Stimulated activated CD8-positive, alpha-beta memory T cell treated with anti-CD3 and anti-CD28 coated beads, Interleukin-15, amount 100 ng/mL, for 24 hours (primary cell): ENCODE measurements at places on chromosomes 16 and 17.
A peak's percentile ranks its signal among the peaks of the same experiment; 100 is the strongest.

- no peak for DNase-seq
Measured at GRCh38 chr16:65548470-65548869, 426.6 kb upstream of the CDH11 start.

GRCh38 chr16:51932317-51932716 lies 614.6 kb downstream of the TOX3 start:
- DNase-seq: no peak

GRCh38 chr17:15260376-15261257 lies 4.5 kb downstream of the PMP22 start:
- DNase-seq: peak; percentile 37

- no peak for DNase-seq
Measured at GRCh38 chr17:44022246-44022645, 7.5 kb upstream of the TMEM101 start.

DNA sequence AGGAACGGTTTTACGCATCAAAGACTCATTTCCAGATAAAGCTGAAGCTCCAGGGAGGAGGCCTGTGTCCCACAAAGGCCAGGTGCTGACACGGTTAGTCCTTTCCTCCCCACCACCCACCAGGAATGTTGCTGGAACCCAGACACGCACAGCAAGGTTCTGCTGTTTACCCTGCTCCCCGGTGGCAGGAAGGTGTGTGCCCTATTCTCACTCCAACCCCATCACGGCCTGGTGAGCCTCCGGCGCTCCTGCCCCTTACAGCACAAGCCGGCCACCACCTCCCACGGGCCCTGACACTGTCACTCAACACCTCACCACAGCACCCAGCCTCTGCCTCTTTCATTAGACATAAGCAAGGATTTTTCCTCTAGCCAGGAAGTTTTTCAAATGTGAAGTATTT lies 47.8 kb downstream of the ANKRD11 start:
- no peak for DNase-seq

DNA sequence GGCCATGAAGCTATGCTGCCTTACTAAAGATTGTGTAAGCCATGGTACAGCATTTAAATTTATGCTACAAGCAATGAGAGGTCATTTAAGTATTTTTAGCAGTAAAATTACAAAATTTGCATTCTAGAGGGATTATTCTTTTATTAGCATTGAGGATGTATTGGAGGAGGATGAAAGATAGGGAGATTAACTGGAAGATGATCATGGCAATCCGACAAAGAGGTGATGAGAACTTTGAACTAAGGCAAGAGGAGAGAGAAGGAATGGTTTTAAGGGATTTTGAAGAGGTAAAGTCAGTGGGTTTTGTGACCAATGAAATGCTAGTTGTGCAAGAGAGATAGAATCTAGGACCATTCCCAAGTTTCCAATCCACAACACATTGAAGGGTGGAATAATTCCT lies 129.9 kb downstream of the SNX11 start:
- no peak for DNase-seq

GRCh38 chr16:57152096-57153093 lies 33.4 kb downstream of the PSME3IP1 start:
- DNase-seq: no peak

DNA sequence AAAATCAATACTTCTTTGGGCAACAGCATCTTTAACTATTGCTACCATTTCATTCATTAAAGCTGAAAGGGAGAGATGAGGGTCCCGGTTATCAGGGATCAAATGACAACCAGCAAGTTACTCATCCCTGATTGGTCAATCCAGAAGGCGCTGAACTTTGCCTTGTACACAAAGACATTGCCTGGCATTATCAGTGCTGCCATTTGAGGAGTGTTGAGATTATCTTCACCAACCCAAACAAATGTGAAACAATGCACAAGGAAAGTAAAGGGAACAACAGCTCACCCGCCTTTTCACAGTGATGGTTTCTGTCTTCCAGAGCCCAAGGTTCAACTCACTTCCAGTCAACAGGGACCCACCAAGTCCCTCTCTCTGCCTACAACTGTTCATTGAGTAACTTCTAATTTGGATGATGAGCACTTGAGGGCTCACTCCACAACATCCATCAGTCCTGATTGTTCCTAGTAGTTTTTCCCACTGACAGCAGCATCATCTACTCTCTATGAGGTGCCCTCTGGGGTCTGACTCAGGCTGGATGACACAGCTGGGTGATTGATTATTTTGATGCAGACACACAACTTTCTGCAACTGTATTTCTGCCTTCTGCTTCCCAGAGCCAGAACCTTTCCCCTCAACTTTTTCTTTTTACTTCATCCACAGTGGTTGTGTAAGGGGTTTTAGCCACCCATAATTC lies 32.0 kb downstream of the LYRM9 start:
- no peak for DNase-seq

- no peak for DNase-seq
Measured at GRCh38 chr16:83772806-83773205, 35.0 kb upstream of the HSBP1 start.

DNA sequence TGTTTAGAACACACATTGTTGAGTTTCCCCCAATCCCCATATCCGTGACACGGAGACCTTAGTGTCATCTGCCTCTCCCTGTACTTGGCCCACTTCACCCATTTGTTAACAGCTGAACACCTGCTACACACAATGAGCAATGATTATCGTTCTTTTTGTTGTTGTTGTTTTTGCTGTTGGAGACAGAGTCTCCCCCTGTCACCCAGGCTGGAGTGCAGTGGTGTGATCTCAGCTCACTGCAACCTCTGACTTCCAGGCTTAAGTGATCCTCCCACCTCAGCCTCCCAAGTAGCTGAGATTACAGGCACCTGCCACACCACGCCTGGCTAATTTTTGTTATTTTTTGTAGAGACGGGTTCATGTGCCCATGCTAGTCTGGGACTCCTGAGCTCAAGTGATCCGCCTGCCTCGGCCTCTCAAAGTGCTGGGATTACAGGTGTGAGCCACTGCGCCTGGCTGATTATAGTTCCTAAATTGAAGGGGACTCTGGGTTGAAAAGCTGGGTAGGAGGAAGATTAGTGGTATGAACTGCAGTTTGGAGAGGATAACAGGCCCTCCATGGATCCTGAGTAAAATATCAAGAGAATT lies 21.6 kb downstream of the NDE1 start:
- no peak for DNase-seq

- no peak for DNase-seq
Measured at GRCh38 chr17:75339971-75340370, 50.7 kb upstream of the SLC25A19 start.

DNA sequence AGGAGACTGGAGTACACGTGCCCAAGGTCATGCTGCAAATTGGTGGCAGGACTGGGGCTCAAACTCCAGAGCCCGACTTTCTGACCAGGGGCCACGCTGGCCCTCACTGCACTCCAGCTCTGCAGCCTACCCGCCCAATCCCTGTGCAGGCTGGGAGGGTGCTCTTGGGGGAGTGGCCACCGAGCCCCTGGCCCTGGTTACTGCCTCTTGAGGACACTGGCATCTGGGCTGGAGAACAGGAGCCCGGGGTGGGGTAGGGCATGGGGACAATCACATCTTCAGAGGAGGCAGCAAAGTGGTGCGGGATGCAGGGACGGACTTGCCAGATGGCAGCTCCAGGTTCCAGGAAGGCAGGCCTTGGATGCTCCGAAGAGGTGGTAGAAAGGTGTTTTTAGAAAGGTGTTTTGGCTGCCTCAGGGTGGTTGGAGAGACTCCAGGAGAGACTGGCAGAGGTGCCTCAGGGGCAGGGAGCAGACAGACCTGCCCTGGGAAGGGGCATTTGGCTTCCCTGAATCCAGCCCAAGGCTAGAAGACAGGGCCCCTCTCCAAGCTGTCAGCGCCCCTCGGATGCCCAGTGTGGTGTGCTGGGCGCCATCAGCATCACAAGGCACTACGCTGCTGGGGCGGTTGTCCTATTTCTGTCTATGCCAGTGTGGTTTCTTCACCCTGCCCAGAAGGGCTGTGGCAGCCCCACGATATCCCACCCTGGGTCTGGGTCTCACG lies 220.6 kb downstream of the NTN1 start:
- no peak for DNase-seq

DNA sequence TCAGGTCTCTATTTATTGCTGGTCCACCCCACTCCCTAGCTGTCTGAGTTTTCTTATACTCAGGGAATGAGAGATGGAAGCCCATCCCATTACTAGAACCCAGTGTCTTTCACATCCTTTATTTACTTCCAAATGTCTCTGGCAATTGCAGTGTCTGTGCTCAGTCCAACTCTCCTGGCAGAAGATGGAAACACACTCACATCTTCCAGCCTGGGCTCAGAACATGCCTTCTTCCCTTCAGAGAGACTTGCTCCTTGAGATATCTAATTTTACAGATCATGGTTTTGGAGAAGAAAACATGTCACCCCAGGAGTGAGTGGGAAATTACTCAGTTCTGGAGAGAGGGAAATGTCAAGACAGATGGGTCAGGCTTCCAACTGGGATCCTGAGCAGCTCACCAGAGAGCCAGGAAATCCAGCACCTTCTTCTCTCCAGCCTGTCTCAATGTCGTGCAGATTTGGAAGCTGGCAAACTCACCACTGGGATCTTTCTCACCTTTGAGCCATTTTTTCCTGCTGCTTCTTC lies 494.4 kb downstream of the HS3ST4 start:
- no peak for DNase-seq

DNA sequence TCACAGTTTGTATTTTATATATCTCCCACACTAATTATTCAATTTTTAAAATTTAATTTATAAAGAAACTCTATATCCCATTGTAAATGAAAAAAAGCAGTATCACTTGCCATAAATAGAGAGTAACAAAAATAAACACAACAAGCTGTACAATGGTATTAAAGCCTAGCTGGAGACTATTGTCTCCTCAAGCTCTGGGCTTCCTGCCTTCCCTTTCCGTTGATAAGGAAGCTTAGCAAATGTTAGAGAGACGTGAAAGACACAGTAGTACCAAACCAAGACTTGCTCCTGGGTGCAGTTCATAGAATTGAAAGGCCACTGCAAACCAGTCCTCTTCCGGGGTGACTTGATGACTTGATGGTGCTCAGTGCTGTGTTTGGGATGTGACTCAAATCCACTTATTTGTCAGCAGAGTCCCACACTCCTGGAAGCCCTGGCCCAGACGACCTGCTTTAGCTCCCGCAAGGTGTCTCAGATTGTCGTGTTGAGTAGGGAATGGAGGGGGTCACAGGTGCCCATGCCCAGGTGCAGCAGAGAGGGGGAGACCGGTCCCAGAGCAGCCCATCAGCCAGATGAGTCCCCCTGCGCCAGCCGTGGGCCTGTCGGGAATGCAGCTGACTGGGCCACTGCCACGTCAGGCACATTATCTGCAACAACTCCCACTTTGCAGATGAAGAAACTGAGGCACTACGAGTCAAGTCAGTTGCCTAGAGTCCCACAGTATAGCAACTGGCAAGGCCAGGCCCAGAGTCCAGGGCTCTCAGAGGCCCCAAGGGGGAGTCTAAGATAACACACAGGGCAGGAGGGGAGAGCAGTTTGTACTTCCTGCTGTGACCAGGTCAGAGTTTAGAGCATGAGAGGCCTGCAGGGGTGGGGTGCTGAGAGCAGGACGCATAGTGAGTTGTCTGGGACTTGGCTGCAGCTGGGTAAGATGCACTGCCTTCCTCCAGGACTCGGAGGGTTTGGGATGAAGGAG lies 40.5 kb downstream of the PSME3IP1 start:
- DNase-seq: no peak

DNA sequence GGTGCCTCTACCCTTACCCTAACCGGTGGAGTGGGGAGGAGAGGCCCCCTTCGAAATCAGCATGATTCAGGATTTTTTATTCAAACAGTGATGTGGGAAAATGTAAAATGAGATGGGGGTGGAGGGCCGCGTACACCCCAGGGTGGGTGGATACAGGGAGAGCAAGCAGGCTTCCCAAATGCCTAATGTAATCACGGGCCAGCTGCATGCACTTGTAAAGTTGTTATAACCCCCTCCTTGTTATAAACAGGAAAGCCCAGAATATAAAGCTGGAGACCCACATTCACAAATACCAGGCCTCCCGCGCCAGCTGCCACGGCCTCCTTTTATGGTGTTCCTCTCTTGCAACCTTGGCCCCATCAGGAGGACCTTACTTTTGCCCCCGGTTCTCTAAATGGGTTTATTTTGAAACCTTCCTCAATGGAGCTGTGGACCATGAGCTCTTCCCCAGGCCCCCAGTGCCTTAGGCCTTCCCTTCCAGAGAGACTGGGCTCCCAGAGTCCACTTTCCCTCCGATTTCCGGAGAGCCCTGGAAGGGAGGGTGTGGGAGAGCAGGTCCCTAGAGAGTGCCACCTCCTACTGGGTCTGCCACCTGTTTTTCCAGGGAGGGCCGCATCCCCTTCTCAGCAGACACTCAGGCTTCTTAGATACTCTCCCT lies 906 bp upstream of the FOXL1 start:
- DNase-seq: no peak

DNA sequence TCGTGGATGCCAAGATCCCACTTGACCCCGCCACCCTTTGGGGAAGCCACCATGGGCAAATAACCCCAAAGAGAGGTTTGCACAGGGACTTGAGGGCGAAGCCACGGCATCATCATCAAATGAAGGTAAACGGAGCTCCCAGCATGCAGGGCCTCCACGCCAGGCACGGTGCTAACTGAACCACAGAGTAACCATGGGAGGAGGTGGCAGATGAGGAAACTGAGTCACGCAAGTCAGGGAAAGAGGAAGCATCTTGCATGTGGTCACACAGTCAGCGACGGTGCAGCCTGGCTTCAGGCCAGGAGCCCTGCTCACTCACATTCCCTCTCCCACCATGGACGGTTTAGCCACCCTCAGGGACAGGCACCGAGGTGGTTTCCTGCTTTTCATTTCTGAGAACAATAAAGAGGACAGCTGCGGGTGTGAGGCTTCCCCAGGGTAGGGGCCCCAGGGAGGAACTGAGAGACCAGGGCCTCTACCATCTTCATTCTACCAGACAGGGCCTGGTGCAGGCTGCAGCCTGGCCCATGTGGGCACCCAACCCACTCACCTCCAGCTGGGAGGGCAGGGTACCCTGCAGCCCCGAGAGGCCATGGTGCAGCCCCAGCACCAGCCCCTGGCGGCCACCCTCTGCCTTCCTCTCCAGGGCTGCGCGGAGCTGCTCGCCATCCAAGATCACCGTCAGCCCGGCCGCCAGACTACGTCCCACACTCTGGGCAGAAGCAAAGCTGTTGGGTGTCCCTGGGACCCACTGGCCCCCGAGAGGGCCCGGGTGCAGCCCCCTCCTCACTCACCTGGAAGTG lies 78.3 kb downstream of the RMI2 start:
- no peak for DNase-seq

- no peak for DNase-seq
Measured at GRCh38 chr16:54568906-54569807, 282.6 kb upstream of the IRX3 start.

DNA sequence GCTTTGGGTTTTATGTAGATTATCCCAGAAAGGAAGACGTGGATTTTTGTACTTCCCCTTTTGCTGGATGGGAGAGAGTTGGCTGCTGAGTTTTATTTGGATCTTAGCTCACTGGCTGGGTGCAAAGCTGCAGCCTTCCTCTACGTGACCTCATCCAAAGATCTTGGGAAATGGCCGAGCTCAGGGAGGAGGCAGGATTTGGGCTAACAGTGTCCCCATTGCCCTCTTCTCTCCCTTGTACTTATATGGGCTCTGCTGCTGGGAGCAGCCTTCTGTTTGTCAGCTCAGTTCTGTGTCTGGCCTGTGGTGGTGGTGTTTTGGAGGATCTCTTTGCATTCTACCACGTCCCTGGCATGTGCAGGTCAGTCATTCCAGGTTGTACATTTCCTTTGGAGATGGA lies 2.0 kb downstream of the AOC3 start:
- DNase-seq: no peak
